ENCODE measurements at places on chromosomes 5 and 9.
A peak's percentile ranks its signal among the peaks of the same experiment; 100 is the strongest.

- DNase-seq = peak; percentile 62
Measured at GRCh38 chr5:171601266-171601881, 181.9 kb downstream of the FGF18 start.

GRCh38 chr5:158430166-158430797, 571.3 kb upstream of the CLINT1 start:
- DNase-seq = no peak

GRCh38 chr9:70607926-70608325, 193.5 kb upstream of the KLF9 start:
- DNase-seq = peak; percentile 61

- no peak for DNase-seq
Measured at GRCh38 chr9:87836951-87837705, 45.5 kb upstream of the SPATA31E1 start.

DNA sequence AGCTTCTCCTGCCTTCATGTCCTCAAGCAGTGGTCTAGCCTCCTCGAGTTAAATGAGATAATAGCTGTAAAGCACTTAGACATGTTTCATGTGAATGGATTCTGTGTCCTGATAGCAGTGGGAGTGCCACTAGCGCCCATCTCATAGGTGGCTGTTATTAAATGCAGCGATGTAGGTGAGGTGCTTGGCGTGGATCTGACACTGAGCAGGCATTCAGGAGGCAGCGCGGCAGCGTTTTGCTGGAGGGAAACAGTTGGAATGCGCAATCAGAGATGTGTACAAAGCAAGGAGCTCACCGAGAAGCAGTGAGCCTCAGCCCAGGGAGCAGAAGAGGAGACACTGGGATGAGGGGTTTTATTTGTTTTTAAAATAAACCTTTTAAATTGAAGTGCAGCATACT, 106.6 kb downstream of the RGS3 start:
- no peak for DNase-seq

GRCh38 chr5:157689942-157690689, 18.8 kb downstream of the C5orf52 start:
- no peak for DNase-seq

DNA sequence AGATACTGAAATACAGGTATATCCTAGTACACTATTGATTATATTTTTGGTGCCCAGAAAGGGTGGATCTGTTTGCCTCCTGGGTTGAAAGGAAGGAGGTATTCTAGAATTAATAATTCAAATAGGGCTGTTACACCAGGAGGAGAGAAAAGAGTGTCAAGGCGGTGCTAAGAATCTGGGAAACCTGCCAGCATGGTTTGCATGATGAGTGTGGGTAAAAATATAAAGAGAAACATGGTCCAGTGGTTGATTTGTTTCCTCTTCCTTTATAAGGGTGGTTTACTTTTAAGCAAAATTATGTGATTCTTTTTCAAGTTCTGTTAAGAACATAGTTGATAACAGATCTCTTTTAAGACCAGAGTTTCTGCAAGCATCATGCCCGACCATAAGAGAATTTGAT, 69.4 kb upstream of the NFIB start:
- peak; percentile 5 for DNase-seq

DNA sequence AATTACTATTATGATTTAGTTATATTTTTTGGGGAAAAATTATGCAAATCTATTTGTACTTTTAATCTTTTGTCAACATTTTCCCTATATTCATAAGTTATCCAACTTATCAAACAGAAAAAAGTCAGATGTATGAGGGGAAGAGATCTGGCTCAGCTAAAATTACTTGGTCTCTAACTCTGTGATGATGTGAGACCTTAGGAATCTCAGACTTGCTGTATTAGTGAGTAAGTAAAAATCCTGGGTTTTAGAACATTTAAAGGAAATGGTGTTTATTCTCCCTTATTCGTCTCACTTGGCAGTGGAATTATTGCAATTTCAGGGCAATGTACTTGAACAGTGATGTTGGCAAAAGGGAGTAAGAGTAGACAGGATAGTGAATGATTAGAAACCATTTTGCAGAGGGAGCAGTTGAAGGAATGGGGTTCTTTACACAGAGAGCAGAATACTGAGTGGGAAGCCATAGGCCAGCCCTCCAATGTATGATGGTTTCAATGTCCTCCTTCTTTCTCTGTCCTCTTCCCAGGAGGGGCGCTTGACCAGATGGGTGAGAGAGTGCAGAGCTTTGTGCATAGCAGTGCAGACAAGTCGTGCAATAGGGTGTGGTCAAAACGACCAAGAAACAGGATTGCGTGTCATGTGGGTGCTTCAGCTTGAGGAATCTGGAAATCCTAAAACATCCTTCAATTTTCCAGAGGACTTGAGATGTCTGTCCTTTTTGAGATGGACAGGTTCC, 91.7 kb downstream of the TENT4A start:
- DNase-seq = no peak

DNA sequence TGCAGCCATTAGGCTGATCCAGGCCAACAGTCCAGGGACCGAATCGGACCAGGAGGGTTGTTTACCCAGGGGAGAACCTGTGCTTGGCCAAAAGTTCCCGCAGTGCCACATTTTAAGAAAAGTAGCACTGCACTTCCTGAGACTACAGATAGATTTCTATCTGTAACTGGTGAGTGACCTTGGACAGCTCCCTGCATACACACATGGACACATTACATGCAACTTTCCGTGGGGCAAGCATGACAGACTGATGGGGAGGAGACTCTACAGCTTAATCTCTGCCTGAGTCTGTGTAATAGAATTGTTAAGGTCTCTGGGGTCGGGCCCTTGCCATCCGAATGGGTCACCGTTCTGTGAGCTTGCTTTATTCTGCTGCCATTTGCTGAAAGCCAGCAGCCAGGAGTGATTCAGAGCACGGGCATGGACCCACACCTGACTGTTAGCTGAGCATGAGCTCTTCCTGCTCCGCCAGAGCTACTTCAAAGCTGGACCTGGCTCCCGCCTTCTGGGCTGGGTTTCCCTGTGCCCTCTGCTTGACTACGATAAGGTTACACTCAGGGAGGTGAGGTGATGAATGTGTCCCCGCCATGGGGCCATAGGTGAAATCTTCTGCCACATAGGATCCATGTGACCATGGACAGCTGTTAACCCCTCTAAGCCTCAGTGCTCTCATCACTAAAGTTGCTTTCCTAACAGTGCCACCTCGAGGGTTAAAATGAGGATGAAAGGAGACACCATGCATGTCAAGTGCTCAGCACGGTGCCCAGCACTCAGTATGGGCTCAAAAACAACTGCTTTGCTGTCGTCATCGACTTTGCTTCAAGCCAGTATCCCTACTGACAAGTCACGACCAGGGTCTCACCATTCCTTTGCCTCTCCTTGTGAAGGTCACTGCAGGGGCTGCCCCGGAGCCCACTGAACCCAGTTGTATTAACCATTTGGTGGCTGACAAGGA, 200.0 kb downstream of the MELK start:
- no peak for DNase-seq

- no peak for DNase-seq
Measured at GRCh38 chr5:1511048-1511447, 12.7 kb downstream of the LPCAT1 start.
